ENCODE measurements at places on chromosomes 11 and 22. TPM values are rescaled to one million over a fixed set of nuclear protein-coding genes. Genes with fewer than 3 reads are reported as not detected.

DNA sequence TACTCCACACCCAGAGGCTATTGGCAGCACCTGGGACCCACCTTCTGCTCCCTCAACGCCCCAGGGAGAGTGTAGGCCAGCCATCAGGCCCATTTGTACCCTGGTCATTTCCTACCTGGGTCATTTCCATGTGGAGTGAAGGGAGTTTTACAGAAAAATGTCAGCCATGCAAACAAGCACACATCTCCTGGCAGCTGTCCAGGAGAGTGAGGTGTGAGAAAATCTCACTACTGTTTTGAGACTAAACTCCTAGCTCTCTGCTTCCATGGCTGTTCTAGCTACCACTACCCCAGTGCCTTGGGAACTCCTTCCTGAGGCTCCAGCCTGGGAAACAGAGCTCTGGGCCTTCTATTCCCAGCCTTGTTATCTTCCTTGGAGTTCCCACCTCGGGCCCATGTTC is 2.8 kb upstream of the TMPRSS13 start:
- no peak for DNase-seq

DNA sequence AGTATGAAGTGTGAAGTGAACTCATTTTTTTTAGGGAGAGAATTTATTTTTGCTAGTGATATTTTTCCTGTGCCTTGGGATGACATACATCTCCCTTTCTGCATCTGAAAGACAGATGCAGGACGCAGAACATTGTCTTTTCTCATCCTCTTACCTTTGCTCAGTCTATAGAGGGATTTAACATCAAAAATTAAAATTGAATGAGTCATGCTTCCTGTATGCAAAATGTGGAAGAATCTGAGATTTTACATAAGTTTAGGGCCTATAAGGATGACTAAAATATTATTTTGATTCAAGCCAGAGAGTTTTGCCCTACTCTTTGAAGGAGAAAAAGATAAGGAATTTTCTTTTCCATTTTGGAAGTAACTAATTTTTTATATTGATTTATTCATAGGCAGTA is 27.3 kb downstream of the XRCC6 start:
- no peak for DNase-seq

DNA sequence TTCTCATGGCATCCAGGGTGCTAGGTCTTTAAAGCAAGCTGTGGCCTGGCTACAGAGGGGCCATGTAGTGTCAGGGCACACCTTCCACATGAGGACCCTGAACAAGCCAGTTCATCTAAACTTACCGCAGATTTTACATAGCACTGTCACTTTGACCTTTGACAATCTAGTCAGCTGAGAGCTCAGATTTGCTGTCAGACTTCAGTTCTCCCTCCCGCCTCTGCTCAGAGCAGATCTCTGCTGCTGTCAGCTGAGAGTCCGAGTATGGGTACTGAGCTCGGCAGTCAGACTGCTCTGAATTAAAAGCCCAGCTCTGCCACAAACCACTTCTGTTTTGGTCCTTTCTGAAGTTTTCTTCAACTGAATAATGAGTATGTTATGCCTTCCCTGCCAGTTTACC is 507.1 kb downstream of the SOX6 start:
- DNase-seq, result no peak

DNA sequence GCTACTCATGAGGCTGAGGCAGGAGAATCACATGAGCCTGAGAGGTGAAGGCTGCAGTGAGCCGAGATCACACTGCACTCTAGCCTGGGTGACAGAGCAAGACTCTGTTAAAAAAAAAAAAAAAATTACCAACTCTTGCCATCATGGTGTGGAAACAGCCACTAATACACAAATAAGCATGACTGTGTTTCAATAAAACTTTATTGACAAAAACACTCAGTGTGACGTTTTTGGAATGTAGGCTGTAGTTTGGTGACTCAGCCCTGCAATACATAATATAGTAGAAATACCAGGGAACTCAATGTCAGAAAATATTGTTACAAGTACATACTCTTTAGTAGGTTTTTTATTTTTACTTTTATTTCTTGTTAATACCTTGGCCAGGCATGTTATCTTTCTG is 207.1 kb downstream of the CASP12 start:
- no peak for DNase-seq

GRCh38 chr11:46121301-46121723 is at the start of gene PHF21A:
TSS of gene PHF21A (minus strand) at chr11:46121454. CDS start at chr11:46084219, 37,235 bp downstream.
- DNase-seq, result peak; percentile 38

GRCh38 chr22:49954354-49954753 is 6.2 kb upstream of the PIM3 start:
- no peak for DNase-seq

Gene PKDREJ
- not detected for total RNA-seq

DNA sequence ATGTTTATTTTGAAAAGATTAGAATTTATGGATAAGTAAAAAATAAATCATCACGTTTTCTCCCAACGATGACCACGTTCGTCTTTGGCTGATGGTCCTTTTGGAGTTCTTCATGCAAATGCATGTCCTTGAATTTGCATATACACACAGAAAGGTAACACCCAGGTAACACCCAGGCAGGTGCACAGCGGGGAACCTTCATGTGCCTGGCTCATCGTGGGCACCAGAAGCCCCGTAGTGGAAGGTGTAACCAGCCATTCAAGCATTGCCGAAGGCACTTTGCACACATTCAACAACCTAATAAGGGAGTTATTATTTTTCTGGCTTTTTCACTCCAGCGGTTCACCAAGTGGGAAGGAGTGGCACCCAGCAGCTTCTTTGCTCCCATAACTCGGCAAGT is 404.6 kb downstream of the TBC1D22A start:
- DNase-seq, result no peak

Gene PRG2
- 0.33 TPM for total RNA-seq

- DNase-seq, result no peak
Measured at GRCh38 chr11:118532091-118532490, 1.1 kb downstream of the TMEM25 start.

- no peak for DNase-seq
Measured at GRCh38 chr11:58003036-58003435, 20.6 kb upstream of the OR9Q1 start.

Gene CALCA
- total RNA-seq, result 6.0 TPM

- DNase-seq, result no peak
Measured at GRCh38 chr11:77109236-77110019, 6.8 kb downstream of the OMP start.

DNA sequence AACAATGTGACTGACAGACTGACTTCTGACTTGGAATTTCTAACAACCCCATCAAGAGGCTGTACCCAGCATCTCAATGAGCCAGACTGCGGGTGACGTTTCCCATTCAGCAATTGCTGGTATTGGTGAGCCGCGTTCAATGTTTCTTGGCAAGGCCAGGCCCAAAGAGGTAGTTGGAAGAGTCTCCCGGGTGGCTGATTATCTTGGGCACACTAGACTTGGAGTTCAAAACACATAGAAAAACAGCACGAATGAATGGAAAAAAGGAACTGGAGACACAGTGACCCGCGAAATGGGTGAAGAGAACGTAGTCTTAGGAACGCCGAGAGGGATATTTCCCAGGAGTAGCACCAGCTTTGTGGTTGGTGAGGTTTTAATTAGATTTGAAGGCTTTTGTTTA is 115.7 kb downstream of the RPS6KA4 start:
- no peak for DNase-seq

- DNase-seq, result no peak
Measured at GRCh38 chr11:128669506-128670270, 24.2 kb upstream of the FLI1 start.
